ENCODE measurements at places on chromosomes 1 and 21.

DNA sequence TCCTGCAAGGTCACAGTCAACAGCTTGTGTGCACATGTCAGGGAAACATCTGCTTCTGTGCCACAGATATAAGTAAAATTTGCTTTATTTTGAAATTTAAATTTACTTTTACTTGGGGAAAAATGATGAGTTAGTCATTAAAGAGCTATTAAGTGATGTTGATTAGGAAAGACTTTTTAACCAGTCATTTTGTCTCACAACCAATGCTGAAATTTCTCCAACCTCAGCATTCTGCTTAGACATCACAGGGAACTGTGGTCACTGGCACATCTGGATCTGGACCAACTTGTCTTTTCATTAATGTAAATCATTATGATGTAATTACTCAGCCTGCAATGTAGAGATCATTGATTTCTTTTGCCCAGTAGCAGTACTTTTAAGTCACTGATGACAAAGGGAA is 301.0 kb downstream of the TTLL7 start:
- DNase-seq, result no peak

DNA sequence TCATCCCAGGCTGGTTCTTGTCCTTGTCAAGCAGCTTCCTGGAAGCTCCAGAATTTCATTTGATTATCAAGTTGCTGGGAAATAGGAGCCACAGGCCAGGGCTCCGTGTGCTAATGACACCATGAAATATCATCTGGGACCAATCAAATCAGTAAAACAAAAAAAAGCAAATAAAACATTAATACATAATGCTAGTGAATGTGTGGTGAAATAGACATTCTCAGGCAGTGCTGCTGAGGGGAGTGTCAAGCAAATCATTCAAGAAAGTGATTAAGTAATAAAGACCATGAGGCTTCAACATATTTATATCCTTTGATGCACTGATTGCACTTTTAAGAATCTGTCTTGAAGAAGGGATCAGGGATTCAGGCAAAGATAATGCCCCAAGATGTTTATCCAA is 213.7 kb downstream of the MATN1 start:
- no peak for DNase-seq

- DNase-seq, result peak; percentile 21
Observed at GRCh38 chr1:232880354-232880753, 70.1 kb upstream of the NTPCR start.

GRCh38 chr1:209062081-209062620 is 521.4 kb upstream of the CAMK1G start:
- no peak for DNase-seq

DNA sequence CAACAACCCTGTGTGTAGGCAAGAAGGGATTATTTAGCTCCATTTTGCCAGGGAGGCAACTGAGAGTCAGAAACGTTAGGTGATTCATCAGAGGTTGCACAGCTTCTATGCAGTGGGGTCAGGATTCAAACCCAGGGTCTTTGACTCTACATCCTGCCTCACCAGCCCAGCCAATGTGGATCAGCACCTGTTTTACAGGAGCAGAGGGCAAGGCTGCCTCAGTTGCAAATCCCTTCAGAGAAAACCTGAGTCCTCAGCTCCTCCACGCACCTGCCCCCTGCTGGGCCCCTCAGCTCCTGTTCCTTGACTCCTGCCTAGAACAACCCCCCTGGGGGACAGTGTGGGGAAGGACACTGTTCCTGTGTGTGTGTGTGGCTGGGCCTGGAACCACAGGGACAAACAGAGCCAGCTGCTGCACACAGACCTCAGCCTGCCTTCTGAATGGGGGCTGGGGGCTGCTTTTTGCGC is 61.6 kb downstream of the LRRN2 start:
- no peak for DNase-seq

DNA sequence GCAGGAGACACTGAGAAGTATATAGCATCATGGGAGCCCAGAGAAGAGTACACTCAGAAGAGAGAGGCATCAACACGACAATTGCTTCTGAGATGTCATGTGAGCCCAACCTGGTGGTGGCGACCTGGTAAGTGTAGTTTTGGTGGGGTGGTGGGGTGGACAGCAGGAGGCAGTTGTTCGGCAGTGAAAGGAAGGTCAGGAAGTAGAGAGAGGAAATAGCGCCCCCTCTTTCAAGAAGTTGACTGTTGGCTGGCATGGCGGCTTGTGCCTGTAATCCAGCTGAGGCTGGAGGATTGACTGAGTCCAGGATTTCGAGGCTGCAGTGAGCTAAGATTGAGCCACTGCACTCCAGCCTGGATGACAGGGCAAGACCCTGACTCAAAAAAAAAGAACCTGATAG is 12.6 kb downstream of the RSPO1 start:
- DNase-seq, result no peak

DNA sequence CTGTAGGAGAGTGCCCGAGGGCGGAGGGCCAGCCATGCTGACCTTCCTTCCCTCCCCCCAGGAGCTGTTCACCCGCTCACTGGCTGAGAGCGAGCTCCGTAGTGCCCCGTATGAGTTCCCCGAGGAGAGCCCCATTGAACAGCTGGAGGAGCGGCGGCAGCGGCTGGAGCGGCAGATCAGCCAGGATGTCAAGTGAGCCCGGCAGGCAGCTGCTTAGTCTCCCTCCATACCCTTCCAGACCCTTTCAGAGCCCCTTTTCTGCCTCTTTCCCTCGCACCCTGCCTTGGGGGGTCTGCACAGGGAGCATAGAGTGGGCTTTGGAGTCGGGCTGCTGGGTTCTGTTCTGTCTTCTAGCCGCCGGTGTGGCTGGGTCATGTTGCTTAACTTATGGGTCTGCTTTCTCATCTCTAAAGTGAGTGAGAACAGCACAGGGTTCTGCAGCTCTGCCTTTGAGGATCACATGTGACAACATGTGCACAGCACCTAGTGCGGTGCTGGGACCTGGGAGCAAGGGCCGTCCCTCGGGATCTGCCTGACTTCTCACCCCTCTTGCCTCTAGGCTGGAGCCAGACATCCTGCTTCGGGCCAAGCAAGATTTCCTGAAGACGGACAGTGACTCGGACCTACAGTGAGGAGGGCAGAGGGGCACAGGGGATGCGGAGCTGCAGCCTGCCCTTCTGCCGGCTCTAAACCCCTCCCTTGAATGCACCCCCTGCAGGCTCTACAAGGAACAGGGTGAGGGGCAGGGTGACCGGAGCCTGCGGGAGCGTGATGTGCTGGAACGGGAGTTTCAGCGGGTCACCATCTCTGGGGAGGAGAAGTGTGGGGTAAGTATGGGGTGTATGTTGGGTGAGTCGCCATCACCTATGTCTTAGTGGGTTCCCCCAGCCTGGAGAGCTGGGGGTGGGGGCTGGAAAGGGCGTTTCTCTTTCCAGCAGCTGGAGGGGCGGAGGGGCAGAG is 6.2 kb downstream of the AMPD2 start:
- no peak for DNase-seq

- DNase-seq, result peak; percentile 26
Observed at GRCh38 chr1:184965944-184966860, 8.1 kb downstream of the NIBAN1 start.

GRCh38 chr21:36202726-36203602 is 46.3 kb downstream of the DOP1B start:
- no peak for DNase-seq

DNA sequence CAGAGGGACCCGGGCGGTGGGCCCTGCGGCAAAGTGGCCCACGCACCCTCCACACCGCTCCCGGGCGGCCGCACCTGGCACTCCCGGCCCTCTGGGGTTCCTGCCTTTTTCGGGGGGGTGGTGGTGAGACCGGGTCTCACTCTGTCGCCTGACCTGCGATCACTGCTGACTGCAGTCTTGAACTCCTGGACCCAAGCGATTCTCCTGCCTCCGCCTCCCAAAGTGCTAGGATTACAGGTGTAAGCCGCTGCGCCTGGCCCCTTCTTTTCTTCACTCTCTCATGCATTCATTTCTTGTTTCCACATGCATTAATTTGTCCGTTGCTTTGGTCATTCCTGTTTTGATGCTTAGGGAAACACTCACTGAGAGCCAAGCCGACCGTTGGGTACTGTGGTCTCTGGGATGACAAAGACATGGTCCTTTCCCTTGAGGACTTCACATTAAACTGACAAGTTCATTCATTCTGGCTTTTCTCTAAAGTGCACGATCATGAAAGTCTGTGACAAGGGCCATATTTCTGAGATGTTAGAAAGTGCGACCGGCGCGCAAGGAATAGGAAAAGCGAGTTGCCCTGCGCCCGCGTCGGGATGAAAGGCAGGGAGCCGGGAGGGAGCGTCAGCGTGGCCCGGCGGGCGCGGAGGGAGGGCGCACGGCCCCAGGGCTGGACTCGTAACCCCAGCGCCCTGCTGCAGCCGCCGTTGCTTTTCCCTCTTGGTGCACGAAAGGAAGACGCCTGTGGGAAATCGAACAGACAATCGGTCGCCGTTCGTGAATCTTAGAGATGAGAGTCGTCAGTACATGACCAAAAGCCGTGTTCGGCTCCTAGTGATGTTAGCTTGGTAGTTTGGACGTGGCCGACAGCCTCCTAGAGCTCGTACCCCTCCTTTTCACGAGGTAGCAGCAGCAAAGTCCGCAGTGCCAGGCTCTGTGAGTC is 1.0 kb upstream of the MCOLN2 start:
- DNase-seq, result peak; percentile 11

DNA sequence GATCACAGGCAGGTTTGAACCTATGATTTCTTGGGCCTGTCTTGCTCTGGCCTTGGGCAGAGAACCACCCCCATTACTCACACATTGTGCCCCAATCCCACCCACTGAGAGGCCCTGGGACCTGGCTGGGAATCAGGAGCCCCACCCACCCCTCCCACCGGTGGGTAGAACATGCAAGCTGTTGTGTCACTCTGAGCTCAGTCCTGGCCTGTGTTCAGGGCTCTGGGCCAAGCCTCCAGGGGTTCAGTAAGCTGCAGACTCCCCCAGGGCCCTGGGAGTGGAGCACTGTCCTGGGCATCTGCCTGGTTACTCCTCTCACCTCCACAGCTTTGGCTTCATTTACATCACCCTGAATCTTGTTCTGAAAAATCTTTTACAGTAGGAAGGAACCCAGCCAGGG is 270.5 kb downstream of the RRAGC start:
- DNase-seq, result no peak

DNA sequence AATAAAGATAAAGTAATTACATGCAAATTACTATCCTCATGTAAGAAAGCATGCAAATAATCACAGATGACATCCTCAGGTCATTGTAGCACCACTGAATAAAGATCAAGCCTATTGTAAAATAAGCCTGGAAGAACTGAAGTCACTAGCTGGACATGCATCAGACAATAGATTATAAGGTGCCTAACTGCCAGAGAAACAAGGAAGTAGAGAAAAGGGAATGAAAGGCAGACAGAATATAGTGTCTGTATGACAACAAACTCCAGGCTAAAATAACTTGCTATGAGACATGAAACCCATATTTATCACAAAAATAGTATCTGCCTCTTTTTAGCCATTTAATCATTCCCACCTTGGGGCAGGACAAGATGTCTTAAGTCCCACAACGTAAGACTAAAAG is 108.7 kb downstream of the ENAH start:
- no peak for DNase-seq

- no peak for DNase-seq
Observed at GRCh38 chr1:36869054-36869453, 165.3 kb downstream of the GRIK3 start.

DNA sequence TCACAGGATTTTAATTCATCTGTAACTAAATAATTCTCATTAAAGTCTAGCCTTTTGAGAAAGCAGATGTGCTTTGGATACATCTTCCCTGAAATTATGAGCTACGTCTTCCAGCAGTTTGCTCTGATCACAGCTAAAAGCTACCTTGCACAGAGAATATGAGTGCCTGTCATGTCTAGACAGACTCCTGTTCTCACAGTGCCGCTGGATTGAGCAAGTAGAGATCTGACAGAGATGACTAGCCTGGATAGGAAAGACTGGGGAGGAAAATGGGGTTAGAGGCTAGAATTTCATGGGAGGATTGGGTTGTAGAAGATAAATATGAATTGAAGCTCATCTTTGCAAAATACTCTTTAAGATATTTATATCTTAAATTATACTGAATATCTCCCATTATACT is 24.1 kb downstream of the CEPT1 start:
- DNase-seq, result no peak

- no peak for DNase-seq
Observed at GRCh38 chr1:234607109-234608024, 2.6 kb downstream of the IRF2BP2 start.

DNA sequence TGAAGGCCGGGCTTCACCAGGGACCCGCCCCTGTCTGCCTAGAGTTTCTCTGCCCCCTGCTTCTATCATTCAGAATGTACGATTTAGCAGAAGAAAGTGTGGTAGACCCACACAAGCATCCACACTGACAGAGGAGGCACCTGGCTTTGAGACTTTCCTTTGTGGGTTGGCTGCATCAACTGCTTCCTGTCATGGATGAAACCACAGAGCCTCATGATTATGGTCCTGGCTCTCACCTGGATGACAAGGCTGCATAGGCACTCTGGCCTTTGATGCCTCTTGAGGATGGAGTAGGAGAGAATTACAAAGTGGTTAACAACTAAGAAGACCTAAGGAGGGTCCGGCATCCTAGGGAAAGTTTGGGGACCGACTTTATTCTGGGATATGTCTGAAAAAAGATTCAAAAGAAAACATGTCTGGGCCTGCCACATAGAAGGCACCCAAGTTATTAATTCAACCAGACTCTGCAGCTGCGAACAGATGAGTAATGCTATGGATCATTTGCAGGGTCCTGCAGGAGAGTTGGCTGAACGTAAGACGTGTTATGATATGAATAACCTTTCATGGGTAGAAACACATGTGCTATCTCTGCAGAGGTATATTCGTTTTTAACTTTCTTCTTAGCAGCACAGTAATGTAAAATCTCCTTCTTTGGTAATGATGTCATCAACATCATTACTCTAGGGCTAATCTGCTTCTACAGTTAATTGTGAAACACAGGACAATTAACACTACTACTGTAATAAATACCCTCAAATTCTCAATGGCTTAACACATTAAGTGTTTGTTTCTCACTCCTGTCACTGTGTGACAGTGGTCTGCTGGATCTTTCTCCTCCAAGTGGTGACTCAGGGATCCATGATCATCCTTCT is 136.2 kb downstream of the SLC35F3 start:
- no peak for DNase-seq

DNA sequence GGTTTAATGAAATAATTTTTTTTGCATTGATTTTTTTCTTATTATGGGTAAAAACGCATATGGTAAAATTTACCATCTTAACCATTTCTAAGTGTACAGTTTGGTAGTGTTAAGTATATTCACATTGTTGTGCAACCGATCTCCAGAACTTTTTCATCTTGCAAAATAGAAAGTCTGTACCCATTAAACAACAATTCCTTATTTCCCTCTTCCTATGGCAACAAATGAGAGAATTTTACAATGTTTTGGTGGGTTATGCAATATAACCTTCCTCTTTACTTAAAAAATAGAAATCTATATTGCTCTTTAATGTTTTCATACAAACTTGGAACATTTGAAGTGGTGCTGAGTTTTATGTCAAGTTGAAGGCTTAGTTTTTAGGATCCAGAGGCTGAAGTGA is 26.6 kb downstream of the MAP3K7CL start:
- DNase-seq, result no peak
